H1 (cell line): ENCODE measurements at places on chromosomes 2 and 18. TPM values are rescaled to one million over a fixed set of nuclear protein-coding genes. Genes with fewer than 3 reads are reported as not detected.

VWC2L gene
- not detected in 2 replicates for total RNA-seq

VAMP5 gene
- total RNA-seq = 4.7 and 5.2 TPM in 2 replicates

NRBP1 gene
- 115 TPM in 2 replicates for total RNA-seq

CNTNAP5 gene
- 0.17 and 0.76 TPM in 2 replicates for total RNA-seq

SP5 gene
- total RNA-seq = 0.31 TPM in 1 of 2 replicates, not detected in the other

ANKRD30B gene
- 0.11 TPM in 1 of 2 replicates, not detected in the other for total RNA-seq

IL36A gene
- not detected in 2 replicates for total RNA-seq

BMP10 gene
- total RNA-seq = not detected in 2 replicates

CRACDL gene
- 0.07 and 0.50 TPM in 2 replicates for total RNA-seq

SAG gene
- not detected in 2 replicates for total RNA-seq

SEPTIN10 gene
- total RNA-seq = 93.6 and 101 TPM in 2 replicates

CCBE1 gene
- 2.6 and 4.4 TPM in 2 replicates for total RNA-seq

CCDC178 gene
- total RNA-seq = not detected in 2 replicates

SPP2 gene
- not detected in 2 replicates for total RNA-seq

DSC3 gene
- total RNA-seq = 3.3 and 3.7 TPM in 2 replicates

C2orf78 gene
- total RNA-seq = 0.21 and 0.39 TPM in 2 replicates

ATRAID gene
- total RNA-seq = 103 and 109 TPM in 2 replicates

CAD gene
- 146 and 147 TPM in 2 replicates for total RNA-seq

ARHGAP25 gene
- total RNA-seq = 0.42 and 1.2 TPM in 2 replicates

SATB2 gene
- total RNA-seq = 5.1 and 5.7 TPM in 2 replicates

ALKAL2 gene
- 10.4 and 11.5 TPM in 2 replicates for total RNA-seq

HRH4 gene
- total RNA-seq = not detected in 2 replicates

LRATD1 gene
- total RNA-seq = 2.3 and 2.4 TPM in 2 replicates

LYG2 gene
- not detected in 2 replicates for total RNA-seq

LHCGR gene
- total RNA-seq = 0.31 and 0.73 TPM in 2 replicates

EVX2 gene
- not detected in 2 replicates for total RNA-seq

STARD6 gene
- total RNA-seq = not detected in 2 replicates

DCDC2C gene
- not detected in 2 replicates for total RNA-seq

ANKRD23 gene
- total RNA-seq = 2.9 and 3.5 TPM in 2 replicates

ONECUT2 gene
- total RNA-seq = 1.9 and 3.3 TPM in 2 replicates

UGT1A7 gene
- not detected in 2 replicates for total RNA-seq

IL1A gene
- 0.34 and 0.74 TPM in 2 replicates for total RNA-seq

SERPINB4 gene
- 0.32 and 0.96 TPM in 2 replicates for total RNA-seq

RNF125 gene
- total RNA-seq = 14.3 and 15.2 TPM in 2 replicates

MEIS1 gene
- 0.63 and 1.2 TPM in 2 replicates for total RNA-seq
